ENCODE measurements at places on chromosomes 2 and 18. TPM values are rescaled to one million over a fixed set of nuclear protein-coding genes. Genes with fewer than 3 reads are reported as not detected.

The DNAJB2 gene
- total RNA-seq = 50.7 TPM

The MYO5B gene
- total RNA-seq = 0.97 TPM

The SCN1A gene
- not detected for total RNA-seq

The ONECUT2 gene
- total RNA-seq = 0.05 TPM

The CELF4 gene
- total RNA-seq = 0.22 TPM

The SLC9A4 gene
- total RNA-seq = not detected

The IL1RL2 gene
- total RNA-seq = 0.46 TPM

DNA sequence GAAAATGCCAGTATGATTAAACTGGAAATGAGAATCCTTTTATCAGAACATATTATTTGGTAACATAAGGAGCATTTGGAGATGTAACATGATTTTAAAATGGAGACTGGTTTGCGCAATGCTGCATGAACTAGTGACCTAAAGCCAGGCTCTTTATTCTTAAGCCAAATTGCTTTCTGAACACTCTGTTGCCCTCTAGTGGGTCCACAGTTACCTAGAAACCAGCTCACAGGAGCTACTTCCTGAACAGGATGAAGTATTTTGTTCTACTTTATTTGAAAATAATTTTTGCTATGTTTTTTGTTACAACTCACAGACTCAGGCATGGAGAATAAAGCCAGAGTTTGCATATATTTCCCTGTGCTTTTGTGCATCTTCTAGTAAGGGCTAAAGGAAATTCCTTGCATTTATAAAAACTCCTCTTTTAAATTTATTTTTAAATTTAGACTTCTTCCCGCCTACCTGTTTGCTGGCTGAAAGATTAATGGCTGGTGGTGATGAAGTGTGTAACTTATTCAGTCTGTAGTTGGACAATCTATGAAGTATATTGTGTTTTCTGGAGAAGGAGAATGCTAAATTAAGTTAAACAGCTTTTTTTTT is 146.7 kb downstream of the PARD3B start:
- DNase-seq = no peak
- no peak overlapping the region for H3K4me3 ChIP-seq
- no peak overlapping the region for H3K27ac ChIP-seq
- peaks cover 4% of the 10 kb centered on the region for H3K36me3 ChIP-seq
- no peaks in the 10 kb centered on the region for H3K27me3 ChIP-seq

DNA sequence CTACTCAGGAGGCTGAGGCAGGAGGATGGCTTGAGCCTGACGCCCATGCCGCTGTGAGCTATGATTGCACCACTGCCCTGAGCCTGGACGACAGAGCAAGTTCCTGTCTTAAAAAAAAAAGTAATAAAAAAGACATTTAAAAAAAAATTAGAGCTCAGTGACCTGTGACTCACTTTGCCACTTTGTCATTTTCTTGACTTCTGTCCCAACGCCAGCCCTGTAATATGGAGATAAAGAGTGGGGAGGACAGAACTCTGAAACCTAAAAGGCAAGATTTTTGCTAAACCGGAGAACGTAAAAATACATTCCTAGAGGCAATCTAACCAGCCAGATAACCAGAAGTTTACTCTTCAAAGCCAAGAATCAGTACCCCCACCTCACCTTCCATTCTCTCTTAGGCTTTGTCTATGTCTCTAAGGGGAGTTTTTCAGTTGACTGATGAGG is 49.0 kb downstream of the PRKRA start:
- H3K4me3 ChIP-seq = no peak overlapping the region
- no peak for DNase-seq
- H3K4me1 ChIP-seq = peaks cover 8% of the 10 kb centered on the region
- no peaks in the 10 kb centered on the region for H3K36me3 ChIP-seq
- H3K27ac ChIP-seq = no peak overlapping the region

- no peak overlapping the region for H3K4me3 ChIP-seq
- no peak overlapping the region for H3K27ac ChIP-seq
- no peaks in the 10 kb centered on the region for H3K27me3 ChIP-seq
Measured at GRCh38 chr18:58466636-58467205, 162.2 kb downstream of the ALPK2 start.

GRCh38 chr2:191314697-191315364 is 69.6 kb downstream of the MYO1B start:
- no peak overlapping the region for H3K4me3 ChIP-seq
- H3K27me3 ChIP-seq = no peaks in the 10 kb centered on the region
- H3K4me1 ChIP-seq = peaks cover 49% of the 10 kb centered on the region
- H3K27ac ChIP-seq = no peak overlapping the region

- H3K36me3 ChIP-seq = no peaks in the 10 kb centered on the region
- H3K27me3 ChIP-seq = peaks cover 2% of the 10 kb centered on the region
- peak; percentile 75 for DNase-seq
Measured at GRCh38 chr2:96153291-96153713, 8.1 kb upstream of the DUSP2 start.

DNA sequence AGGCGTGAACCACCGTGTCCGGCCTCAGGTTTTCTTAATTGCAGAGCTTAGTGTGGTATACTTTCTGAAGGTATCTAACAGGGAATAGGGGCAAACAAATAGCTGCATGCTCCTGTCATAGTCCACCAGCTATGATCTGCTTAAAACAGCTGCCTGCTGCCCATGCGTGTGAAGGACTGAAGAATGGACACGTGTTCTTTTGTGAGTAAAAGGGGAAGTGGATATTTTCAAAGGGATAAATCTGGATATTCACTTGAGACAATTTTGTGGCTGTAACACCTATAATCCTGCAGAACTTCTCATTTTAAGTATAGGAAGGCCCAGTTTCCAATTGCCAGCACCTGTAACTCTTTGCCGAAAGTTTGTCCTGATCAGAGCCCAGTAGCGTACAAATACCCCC is 44.7 kb downstream of the TRPM8 start:
- H3K27me3 ChIP-seq = no peaks in the 10 kb centered on the region
- peaks cover 7% of the 10 kb centered on the region for H3K4me1 ChIP-seq
- no peak overlapping the region for H3K4me3 ChIP-seq
- DNase-seq = no peak
- H3K27ac ChIP-seq = no peak overlapping the region
- no peaks in the 10 kb centered on the region for H3K36me3 ChIP-seq

DNA sequence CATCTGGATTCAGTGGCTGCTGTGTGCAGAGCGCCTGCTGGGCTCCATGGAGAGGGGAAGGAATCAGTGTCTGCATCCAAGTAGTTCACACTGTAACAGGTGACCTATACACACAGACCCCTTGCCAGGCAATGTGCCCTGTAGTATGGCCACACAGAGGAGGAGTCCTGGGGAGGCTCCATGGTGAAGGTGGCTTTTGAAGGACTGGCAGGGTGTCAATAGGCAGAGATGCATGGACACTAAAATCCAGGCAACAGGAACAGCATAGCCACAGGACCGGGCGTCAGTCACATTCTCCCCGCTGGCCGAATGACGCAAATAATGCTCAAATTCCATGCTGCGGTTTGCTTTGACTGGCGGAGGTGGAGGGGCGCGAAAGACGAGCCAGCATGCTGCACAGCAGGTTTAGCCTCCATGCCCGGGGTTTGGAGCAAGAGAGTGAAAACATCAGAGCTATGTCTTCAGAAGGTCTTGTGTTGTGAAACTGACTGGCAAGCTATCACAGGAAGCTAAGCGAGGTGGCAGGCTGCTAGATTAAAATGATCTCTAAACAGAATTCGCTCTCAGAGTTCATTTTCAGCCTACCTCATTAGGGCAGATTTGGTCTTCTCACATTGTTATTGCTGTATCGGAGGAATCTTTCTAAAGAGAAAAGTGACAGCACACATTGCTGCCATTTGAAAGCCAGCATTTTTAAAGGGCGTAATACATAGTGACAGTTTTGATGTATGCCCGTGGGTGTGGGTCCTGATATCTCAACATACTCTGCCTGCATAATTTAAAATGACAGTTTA is 1.2 kb upstream of the CHMP1B start:
- H3K4me3 ChIP-seq = peak overlapping the region; percentile 100
- peaks cover 36% of the 10 kb centered on the region for H3K4me1 ChIP-seq
- peaks cover 2% of the 10 kb centered on the region for H3K36me3 ChIP-seq
- no peaks in the 10 kb centered on the region for H3K27me3 ChIP-seq
- H3K27ac ChIP-seq = peak overlapping the region; percentile 100
- DNase-seq = no peak

DNA sequence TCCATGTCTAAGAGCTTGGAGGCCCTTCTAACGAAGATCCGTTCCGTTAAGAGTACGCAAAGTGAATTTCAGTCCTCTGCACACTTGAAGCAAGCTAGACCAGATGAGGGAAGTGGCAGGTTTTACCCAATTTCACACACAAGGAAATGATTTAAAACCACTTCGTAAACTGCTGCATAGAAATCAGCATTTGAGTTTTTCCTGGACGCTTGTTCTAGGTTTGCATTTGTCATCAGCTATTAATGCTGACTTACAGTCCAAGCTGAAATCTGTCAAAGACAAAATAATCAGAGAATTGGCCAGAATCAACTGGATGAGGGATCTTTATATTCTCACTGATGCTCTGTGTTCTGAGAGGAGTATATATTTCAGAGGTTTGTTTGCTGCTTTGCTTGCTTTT is 117.6 kb upstream of the RASGRP3 start:
- no peak for DNase-seq
- peaks cover 42% of the 10 kb centered on the region for H3K36me3 ChIP-seq
- no peak overlapping the region for H3K27ac ChIP-seq
- no peaks in the 10 kb centered on the region for H3K27me3 ChIP-seq
- H3K4me1 ChIP-seq = peaks cover 41% of the 10 kb centered on the region
- no peak overlapping the region for H3K4me3 ChIP-seq

- no peak overlapping the region for H3K4me3 ChIP-seq
- no peaks in the 10 kb centered on the region for H3K27me3 ChIP-seq
- peaks cover 3% of the 10 kb centered on the region for H3K36me3 ChIP-seq
- no peak overlapping the region for H3K27ac ChIP-seq
- no peaks in the 10 kb centered on the region for H3K4me1 ChIP-seq
- no peak for DNase-seq
Measured at GRCh38 chr18:24246143-24246542, 107.3 kb downstream of the CABYR start.

- no peak overlapping the region for H3K27ac ChIP-seq
- no peaks in the 10 kb centered on the region for H3K4me1 ChIP-seq
- no peak for DNase-seq
- no peak overlapping the region for H3K4me3 ChIP-seq
Measured at GRCh38 chr2:176018708-176019107, 16.6 kb upstream of the LNPK start.

- no peaks in the 10 kb centered on the region for H3K27me3 ChIP-seq
- no peak overlapping the region for H3K27ac ChIP-seq
- H3K4me1 ChIP-seq = no peaks in the 10 kb centered on the region
- no peak overlapping the region for H3K4me3 ChIP-seq
Measured at GRCh38 chr2:83689402-83689801, 769.7 kb downstream of the SUCLG1 start.

GRCh38 chr2:167192833-167193232 is 304.6 kb downstream of the XIRP2 start:
- no peak overlapping the region for H3K4me3 ChIP-seq
- H3K4me1 ChIP-seq = peaks cover 79% of the 10 kb centered on the region
- H3K27ac ChIP-seq = no peak overlapping the region
- no peaks in the 10 kb centered on the region for H3K27me3 ChIP-seq
- DNase-seq = no peak

- no peak overlapping the region for H3K4me3 ChIP-seq
- peaks cover 6% of the 10 kb centered on the region for H3K4me1 ChIP-seq
Measured at GRCh38 chr2:240726876-240727275, 35.2 kb downstream of the AQP12A start.

GRCh38 chr18:46239549-46239948 is 135.4 kb downstream of the HAUS1 start:
- no peaks in the 10 kb centered on the region for H3K36me3 ChIP-seq
- DNase-seq = no peak
- peaks cover 43% of the 10 kb centered on the region for H3K4me1 ChIP-seq
- H3K4me3 ChIP-seq = no peak overlapping the region
- H3K27me3 ChIP-seq = no peaks in the 10 kb centered on the region

- peaks cover 36% of the 10 kb centered on the region for H3K4me1 ChIP-seq
- H3K27me3 ChIP-seq = peaks cover 6% of the 10 kb centered on the region
- H3K4me3 ChIP-seq = peak within 1 kb of the TSS; percentile 89
Measured at GRCh38 chr18:59358712-59359575, at the start of gene LMAN1. Gene LMAN1 (minus strand): TSS chr18:59359265. CDS start chr18:59359244, 21 bp downstream.

GRCh38 chr2:96304606-96305005 is 740 bp downstream of the SNRNP200 start:
- peak; percentile 59 for DNase-seq
- peaks cover 19% of the 10 kb centered on the region for H3K36me3 ChIP-seq
- peak overlapping the region; percentile 99 for H3K4me3 ChIP-seq
- no peaks in the 10 kb centered on the region for H3K27me3 ChIP-seq

All from chondrocyte (in vitro differentiated cells).